Motor neuron (in vitro differentiated cells): ENCODE measurements at places on chromosomes 12 and 14. TPM values are rescaled to one million over a fixed set of nuclear protein-coding genes. Genes with fewer than 3 reads are reported as not detected.

KRT4 gene
- 0.59 and 0.67 TPM in 2 replicates for total RNA-seq

AMN gene
- 2.0 and 2.2 TPM in 2 replicates for total RNA-seq

EIF2S3B gene
- total RNA-seq = 1.5 and 2.0 TPM in 2 replicates

PABPN1 gene
- total RNA-seq = 76.0 and 80.6 TPM in 2 replicates

CSAD gene
- 22.0 and 27.4 TPM in 2 replicates for total RNA-seq

ERO1A gene
- 34.5 and 37.4 TPM in 2 replicates for total RNA-seq

PMEL gene
- total RNA-seq = 1.3 and 2.2 TPM in 2 replicates

STXBP6 gene
- 3.9 and 4.6 TPM in 2 replicates for total RNA-seq

PRR4 gene
- 4.2 and 5.5 TPM in 2 replicates for total RNA-seq

NR1H4 gene
- 5.4 and 6.1 TPM in 2 replicates for total RNA-seq

DIO2 gene
- total RNA-seq = 0.11 and 0.19 TPM in 2 replicates

SLC35F4 gene
- 4.0 and 4.2 TPM in 2 replicates for total RNA-seq
